NCI-H1930 (cell line): ENCODE measurements at places on chromosomes 5 and 9.

DNA sequence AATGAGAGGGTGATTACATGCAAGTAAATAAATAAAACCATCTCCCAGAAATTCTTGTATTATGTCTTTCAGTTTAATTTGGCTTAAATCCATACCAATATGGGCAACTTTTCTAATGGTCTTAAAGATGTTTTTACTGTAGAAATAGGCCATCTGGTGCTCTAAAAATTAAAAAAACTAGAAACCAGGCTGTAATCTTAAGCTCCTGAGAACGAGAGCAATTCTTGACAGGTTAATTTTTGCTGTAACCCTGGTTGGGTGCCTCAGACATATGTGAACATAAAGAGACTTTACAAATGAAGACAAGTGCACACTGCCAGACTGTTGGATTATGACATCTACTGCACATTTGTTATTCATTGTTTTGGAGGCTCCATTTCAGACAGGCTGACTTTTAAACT, 246.8 kb upstream of the DAB2 start:
- no peak for DNase-seq

- DNase-seq: no peak
These were observed 40.7 kb upstream of the FBP1 start for GRCh38 chr9:94680020-94680419.

- no peak for DNase-seq
These were observed 6.2 kb downstream of the NKX2-5 start for GRCh38 chr5:173228639-173229381.

DNA sequence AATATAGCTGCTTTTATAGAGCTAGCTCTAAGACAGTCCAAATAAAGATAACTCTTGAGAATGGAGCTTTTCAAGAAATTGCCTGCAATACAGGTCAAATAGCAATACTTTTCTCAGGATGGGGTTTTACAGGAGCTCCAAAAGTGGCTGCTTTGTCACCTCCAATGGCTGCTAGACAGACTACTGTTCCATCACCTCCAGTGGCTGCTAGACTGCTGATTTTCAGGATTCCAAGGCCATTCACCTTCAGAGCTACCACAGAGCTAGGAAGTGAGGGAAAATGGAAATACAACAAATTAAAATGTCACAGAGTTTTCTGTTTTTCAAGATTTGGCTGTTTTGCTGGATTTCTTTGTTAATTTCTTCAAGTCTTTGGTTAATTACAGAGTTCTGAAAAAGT, 8.5 kb upstream of the ITGA1 start:
- no peak for DNase-seq

DNA sequence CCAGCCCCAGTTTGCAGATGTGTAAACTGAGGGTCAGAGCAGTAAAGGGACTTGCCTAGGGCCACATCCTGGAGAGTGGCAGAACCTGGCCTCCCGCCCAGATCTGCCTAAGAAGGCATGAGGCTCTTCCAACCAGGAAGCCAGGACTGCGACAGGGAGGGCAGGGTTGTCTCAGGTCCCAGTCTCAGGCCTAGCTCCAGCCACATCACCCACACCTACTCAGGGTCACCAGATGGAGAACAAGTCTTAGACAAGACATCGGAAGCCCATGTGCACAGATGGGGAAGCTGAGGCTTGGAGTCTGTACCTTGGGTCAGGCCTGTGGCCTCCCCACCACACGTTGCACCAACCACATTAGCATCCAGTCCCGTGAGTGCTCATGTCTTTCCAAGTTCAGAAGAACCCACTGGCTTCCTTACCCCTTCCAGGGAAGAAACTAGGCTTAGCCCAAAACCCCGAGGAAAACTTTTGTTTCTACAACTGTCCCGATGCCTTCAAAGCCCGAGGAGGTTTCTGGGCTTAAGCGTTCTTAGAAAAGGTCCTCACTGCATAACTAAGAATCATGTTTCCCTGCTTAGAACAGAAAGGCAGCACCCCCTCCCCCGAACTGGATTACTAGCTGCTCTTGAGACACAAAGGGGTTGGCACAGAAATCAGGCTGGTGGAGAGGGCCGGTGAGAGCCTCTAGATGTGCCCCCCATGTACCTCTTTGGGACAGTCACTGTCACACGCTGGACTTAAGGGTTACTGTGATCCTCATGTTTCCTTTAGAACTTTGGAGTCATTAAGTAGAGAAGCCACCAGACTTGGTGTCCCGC, 2.2 kb downstream of the FAM78A start:
- DNase-seq: no peak

DNA sequence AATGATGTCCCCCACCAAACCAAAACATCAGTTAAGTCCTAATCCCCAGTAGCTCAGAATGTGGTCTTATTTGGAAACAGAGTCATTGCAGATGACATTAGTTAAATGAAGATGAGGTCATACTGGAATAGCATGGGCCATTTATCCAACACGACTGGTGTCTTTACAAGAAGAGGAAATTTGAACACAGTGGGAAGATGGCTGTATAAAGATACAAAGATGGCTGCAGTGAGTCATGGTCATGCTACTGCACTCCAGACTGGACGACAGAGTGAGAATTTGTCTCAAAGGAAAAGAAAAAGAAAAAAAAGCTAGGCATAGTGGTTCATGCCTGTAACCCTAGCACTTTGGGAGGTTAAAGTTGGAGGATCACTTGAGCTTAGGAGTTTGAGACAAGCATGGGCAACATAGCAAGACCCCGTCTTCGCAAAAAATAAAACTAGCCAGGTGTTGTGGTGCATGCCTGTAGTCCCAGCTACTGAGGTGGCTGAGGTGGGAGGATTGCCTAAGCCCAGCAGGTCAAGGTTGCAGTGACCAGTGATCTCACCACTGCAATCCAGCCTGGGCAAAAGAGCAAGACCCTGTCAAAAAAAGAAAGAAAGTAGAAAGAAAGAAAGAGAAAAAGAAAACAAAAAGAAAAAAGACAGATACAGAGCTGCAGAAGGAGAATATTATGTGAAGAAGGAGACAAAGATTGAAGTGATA, 130.0 kb upstream of the CDKN2B start:
- no peak for DNase-seq

GRCh38 chr9:93948441-93949072, 6.6 kb downstream of the BARX1 start:
- no peak for DNase-seq

DNA sequence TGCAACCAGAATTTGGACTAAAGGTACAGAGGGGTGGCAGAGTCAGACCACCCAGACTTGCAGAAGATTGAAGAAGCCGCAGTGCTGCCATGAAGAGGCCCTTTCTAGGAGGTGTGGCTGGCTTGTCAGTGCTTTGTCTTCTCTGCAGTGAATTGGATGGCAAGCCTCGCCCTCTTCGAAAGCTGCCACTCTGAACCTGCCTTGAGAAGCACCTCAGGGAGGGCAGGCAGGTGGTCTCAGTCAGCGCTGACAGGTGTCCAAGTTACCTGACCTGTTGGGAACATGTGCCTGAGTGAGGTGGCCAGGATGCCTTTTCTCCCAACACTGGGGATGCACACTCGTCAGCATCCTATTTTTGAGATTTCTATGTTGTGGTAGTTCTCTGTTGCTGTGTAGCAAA, 6.2 kb downstream of the TENT4A start:
- DNase-seq: no peak

DNA sequence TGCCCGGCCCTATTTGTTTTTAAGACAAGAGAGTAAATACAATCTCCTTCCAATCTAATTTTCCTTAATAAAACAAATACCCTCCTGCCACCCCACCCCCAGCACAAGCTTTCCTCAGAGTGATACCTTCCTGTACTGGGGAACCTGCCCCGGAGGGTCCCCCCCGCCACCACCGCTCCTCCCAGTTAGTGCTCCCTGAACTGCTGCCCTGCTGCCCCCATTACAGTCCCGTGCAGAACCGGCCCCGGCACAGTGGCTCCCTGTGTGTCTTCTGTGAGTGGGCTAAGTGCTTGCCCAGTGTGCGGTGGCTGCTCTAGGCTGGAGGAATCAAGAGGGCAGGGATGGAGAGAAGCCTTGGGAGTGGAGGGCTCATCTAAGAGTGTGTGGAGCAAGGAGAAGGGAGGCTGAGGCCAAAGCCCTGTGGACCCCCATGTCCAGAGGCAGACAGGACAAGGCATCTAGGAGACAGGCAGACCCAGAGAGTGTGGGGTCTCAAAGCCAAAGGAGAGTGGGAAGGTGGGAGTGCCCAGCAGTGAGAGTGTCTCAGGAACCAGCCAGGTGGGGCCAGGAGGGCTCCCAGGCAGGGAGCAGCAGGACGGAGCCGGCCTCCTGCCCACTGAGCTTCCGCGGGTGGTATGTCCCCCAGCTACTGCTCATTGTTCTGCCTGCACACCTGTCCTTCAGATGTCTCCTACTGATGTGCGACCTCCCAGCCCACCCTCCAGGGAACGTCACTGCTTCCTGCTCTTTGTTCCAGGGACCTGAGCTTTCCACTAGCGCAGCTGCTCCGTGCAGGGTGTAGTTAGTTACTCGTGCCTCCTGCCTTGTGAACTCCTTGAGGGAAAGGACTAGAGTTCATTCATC, 129.0 kb downstream of the DAB2IP start:
- no peak for DNase-seq

DNA sequence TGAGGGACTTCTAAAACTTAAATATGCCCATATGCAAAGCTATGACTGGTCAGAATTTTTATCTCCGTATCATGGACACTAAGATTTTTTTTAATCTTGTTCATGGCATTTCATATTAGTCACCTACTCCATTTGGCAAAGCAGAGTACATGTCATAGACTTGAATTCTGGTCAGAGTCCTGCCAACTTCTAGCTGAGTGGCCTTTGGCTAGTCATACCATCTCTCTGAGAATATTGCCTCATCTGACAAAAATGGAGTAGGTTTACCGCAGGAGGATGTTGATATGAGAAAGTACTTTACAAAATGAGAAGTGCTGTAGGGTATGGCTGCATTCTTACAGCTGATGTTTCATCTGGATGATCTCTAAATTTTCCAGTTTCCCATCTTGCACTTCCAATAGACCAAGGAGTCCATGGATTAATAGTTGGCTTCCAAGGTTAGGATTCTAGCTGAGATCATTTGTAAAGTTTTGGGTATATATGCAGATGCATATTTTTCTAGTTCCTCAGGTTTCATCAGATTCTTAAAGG, 150.8 kb upstream of the NR3C1 start:
- DNase-seq: no peak

DNA sequence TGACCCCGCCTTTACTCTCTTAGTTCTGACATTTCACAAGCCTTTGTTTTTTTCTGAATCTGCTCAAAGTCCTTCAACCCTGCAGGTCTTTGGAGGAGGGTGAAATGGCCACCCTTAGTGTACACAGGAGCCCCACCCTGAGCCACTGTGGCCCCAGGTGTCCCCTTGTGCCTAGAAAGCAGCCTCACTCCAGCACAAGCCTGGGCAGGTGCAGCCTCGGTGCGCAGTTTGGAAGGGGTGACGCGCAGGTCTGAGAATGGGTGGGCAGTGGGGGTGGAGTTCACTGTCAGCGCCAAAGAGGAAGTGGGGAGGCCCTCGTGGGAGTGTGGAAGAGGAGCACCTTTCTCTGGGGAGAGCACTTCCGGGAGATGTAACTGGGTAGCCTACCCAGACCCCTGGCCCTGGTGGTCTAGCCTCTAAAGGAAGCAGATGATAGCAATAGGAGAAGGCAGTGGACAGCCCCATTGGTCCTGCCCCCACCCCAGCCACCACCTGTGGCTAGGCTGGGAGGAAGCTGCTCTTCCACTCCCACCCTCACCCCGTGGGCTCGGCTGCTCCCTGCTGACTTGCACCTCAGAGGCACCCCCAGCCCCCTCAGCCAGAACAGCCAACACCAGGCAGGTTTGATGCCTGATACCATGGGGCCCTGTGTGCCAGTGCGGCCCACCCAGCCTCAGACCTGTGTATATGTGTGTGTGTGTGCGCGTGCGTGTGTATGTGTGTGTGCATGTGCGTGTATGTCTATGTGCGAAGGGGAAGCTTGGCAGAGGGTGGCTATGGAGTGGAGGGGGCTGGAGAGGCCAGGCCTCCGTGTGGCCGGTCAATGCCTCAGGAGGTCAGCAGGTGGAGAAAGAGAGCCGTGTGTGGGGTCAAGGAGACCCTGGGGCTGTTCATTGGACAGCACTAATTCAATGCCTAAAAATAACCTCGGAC, 16.8 kb upstream of the DAB2IP start:
- DNase-seq: no peak

- DNase-seq: no peak
These were observed 27.8 kb upstream of the SEMA4D start for GRCh38 chr9:89525446-89526374.

DNA sequence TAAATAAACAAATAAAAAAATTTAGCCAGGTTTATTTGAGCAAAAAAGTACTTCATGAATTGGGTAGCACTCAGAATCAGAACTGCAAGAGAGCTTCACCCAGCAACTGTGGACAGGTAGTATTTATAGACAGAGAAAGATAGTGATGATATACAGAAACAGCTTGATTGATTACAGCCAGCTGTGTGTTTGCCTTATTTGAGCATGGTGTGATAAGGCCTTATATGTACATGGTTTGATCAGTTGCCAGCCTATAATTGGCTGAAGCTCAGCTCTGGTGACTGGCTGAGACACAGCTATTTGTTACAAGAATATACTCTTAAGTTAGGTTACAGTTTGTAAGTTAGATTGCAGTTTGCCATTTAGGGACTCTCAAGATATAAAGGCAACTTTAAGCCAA, 34.3 kb upstream of the ARL15 start:
- DNase-seq: no peak

GRCh38 chr9:10917001-10917400, 304.2 kb upstream of the PTPRD start:
- DNase-seq: no peak

DNA sequence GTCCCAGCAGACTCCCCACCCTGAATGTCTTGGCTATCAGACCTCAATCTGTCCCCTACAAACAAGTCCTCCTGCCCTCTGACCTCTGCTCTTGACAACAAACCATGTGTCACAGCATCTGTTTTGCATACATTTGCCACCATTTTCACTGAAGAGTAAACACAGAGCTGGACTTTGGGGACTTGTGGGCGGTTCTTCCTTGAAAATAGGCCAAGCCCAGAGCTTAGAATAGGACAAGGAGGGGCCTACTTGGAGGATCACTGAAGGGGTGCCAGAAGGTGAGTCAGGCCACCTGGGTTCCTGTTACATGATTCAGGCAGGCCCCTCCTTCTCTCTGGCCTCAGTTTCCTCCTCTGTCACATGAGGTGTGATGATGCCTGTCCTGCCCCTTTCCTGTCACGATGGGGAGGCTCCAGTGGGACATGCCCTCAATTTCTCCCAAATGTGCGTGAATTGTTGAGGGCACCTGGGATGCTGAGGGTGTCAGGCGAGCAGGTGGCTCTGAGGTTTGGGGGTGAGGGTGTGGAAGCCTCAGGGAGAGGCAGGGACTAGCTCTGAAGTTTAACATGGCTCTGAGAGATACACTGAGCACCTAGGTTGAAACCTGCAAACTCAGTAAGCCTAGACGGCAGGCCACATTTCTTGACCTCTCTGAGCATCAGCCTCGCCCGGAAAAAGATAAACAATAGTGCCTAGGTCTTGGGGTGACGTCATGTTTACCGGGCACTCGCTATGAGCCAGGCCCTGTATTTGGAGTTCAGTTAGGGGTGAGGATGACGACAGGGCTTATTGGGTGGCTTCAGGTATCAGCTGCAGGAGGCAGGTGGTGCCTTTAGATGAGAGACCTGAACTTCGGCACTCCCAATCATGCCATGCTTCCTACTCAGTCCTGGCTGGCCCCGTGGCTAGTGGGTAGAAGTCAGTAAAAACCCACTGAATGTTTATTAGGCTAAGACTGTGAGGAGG, 107.6 kb upstream of the PITX1 start:
- no peak for DNase-seq
